CD4-positive, alpha-beta T cell treated with Interleukin-1 beta for 1 hour (primary cell): ENCODE measurements at places on chromosomes 4 and X.

DNA sequence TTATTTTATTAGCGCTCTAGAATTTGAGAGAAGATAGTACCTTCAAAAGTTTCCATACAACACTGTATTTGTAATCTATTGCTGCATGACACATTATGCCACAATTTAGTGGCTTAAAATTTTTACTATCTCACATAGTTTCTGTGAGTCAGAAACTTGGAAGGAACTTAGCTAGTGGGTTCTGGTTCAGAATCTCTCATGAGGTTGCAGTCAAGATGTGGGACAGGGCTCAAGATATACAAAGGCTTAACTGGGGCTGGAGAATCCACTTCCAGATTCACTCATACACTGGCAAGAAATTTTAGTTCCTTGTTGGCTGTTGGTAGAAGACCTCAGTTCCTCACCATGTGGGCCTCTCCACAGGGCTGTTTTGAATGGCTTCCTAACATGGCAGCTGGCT is 11.5 kb upstream of the C4orf54 start:
- DNase-seq = no peak

DNA sequence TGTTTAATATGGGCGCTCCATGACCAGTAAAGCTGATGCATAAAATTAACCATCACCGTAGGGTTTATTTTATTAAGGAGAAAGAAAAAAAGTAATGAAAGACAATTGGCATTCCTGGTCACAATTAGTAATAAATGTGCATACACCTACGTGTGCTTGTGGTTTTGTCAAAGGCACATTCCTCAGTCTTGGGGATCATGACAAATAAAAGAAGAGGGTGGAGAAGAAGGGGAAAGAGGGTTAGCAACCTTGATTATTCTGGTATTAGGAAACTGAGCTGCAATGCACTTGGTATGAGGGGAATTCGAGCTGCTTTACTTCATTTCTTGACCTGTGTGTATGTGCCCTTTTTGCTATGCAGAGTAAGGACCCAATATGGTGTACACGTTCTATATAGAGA is 1798.3 kb upstream of the PCDH7 start:
- no peak for DNase-seq

DNA sequence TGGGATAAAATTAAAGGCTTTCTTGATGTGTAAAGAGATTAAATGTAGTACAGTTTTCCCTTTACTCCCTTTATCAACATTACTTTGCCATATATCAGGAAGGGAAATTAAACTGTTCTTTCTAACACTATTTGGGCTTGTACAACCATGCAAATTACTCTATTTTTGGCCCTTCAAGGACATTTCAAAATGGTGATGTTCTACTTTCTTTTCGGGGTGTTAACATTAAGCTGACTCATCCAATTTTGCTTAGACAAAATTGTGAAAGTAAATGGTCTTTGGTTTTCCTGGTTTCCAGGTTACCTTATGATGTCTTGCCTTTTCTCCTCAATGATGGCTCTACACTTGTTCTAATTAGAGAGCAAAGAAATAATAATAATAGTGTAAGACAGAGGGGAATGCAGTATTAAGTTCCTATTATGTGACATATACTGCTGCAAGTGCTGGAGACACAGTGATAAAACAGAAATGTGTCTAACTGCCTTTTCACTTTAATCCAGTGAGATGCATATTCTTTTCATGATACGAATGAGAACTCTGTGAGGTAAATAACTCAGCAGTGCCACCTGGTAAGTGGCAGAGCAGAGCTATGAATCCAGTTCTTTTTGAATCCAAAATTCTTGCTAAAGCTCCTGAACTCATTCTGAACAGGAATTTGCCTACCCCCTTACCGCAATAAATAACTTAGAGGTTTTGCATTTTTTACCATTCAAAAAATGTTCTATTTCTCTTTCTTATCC is 35.7 kb upstream of the PDE5A start:
- no peak for DNase-seq

- DNase-seq = peak; percentile 16
These were observed 12.4 kb downstream of the YIPF6 start for GRCh38 chrX:68511255-68511654.

DNA sequence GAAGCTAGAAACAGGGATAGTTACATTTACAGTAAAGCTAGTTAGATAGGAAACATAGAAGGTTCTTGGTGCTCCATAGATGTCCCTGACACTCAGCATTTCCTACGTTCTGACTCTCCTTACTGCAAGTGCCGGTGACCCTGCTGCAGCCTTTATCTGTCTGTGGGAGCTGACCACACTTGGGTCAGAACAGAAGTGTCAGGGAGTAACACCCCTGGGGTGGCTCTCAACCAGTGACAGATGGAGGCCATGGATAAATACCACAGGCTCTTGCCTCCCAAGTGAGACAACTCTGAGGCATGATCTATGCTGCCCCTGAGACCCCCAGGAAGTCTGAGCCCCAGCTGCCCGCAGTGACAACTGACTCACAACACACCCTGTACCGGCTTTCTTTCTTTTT is 69.8 kb downstream of the ANXA3 start:
- DNase-seq = no peak

DNA sequence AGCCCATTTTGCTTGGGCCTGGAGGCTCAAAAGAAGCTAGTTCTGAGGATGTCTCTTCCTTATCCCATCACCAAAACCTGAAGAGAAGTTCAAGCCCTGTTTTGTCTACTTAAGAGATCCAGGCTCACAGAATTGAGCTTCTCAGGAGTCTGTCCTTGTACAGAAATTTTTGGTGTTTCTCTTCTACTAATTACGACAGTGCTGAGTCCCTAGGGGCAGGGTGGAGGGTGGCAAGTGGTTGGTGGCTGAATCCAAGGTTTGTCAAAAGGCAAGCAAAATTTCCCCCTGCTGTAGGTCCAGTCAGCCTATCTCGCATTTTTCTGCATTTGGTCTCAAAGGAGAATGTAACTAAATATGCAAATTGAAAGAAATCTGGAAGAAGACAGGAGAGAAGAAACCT is 377.9 kb downstream of the SMARCA1 start:
- no peak for DNase-seq

DNA sequence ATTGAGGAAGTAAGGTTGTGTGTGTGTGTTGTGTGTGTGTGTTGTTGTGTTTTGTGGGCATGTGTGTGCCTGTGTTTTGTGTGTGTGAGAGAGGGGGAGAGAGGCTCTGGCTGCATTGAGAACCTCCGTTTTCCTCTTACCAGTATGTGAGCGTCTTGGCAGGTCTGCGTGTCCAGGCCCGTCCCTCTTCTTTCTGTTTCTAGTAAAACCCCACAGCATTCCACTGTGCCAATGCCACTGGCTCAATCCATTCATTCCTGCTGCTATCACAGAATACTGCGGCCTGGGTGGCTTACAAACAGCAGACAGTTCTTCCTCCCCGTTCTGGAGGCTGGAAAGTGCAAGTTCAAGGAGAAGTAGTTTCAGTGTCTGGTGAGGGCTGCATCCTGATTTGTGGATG is 15.5 kb upstream of the HTRA3 start:
- DNase-seq = no peak

- no peak for DNase-seq
These were observed 374.2 kb upstream of the F9 start for GRCh38 chrX:139156356-139156755.

DNA sequence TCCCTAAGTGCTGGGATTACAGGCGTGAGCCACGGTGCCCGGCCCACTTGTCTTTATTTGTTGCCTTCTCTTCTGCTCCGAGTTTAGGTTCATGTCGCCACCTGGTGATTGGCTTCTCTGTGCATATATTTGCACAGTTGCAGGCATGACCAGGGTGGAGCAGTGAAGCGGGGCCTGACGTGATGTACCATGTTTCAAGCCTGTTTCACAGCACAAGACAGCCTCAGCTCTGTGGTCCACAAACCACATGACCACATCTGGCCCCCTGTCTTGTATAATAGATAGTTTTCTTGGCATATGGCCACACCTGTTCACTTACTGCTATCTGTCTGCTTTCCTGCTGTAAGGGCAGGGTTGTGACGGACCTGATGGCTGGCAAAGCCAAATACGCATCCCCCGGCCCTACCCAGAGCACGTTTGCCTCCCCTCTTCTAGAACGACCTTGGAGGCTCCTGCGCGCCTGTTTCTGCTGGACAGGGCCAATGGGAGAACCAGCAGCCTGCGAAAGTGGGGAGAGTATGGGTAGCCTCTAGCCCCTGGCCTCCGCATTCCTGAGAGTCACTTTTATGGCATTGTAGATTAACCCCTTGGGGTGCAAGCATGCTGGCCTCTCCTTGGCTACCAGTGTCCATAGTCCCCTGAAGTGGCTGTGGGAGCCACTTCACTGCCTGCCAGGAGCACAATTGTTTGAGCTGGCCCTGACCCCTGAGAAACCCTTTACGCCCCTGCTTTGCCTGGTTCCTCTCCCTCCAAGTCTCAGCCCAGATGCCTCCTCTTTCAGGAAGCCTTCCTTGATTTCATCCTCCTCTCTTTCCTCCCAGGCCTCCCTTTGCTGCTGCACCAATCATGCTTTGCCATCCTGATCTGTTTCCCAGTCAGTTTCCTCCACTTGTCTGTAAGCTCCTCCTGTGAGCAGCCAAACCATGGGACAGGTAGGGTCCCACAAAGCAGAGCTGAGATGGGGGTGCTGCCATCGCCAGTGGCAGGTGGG is 6.0 kb upstream of the SH3TC1 start:
- DNase-seq = peak; percentile 66

GRCh38 chr4:53716011-53716410 is 124.7 kb upstream of the LNX1 start:
- no peak for DNase-seq

- peak; percentile 87 for DNase-seq
These were observed 46.9 kb upstream of the RHOH start for GRCh38 chr4:40149960-40150385.

DNA sequence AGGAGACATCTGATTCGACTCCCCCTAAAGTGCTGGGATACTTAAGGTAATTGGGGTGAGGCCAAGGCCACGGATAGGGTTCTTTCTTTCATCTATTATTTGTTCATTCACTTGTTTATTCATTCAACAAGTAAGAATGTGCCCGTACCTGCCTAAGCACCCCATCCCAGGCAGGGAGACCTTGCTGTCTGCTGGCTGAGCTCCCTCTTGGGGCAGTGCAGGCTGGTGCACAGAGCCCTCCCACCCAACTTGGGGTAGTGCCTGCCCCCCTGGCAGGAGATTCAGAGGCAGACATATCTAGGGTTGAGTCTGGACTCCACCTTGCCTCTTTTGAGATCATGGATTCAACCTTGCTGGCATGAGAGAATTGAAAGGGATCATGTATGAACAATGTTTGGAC is 95.7 kb downstream of the DRD5 start:
- DNase-seq = no peak

DNA sequence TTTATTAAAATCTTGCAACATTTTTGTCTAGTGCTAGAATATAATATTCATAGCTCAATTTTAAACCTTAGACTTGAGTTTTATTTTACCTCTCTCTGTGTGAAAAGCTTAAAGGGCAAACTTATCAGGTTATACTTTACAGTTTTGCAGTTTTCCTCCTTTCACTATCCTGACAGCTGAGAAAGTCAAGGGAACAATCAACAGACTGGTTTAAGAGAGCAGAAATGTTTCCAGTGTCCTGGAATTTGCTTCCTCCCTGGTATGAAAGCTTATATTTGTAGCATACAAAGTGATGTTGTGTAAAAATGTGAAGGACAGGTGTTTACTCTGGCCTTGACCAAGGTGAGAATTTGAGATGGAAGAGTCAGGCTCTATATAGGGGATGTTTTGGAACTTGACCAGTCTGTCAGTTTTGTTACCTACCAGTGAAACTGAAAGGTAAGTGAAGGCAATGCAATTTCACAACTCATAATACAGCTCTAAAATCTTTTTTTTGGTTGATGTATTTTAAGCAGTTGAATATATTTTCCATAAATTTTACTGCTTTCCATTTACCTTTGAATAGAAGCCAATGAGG is 64.6 kb downstream of the FHIP1A start:
- no peak for DNase-seq

- DNase-seq = no peak
These were observed 34.5 kb downstream of the MGAT4D start for GRCh38 chr4:140463614-140464013.

GRCh38 chr4:107888237-107888636 is 43.1 kb upstream of the CYP2U1 start:
- no peak for DNase-seq

DNA sequence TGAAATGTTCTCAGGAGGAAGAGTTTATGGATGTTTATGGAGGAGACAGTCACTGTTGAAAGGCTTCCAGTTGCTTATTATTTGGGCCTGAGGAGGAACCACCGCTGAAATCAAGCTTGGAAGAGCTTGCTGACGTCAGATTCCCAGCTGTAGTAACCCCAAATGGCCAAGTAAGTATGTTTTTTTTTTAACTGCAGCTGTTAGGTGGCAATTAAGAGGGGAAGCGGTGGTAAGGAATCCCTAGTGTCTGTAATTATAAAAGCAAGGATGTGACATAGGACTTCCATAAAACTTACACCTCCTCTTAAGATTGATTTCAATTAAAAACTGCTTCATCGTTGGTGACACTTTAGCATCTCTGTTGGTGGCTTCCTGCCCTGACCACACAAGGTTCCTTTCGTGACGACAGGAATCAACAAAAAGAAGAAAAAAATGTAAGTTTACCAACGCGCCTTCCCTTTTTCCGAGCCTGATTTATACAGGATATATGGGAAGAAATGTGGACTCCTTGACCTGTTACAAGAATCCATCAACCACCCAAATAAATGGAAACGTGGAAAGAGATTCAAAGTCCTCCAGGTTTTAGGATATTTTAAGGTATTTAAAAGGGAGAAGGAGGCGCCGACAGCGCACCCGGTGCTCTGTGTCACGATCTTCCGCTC is 884 bp downstream of the RELL1 start:
- peak; percentile 71 for DNase-seq

- DNase-seq = no peak
These were observed 51.7 kb downstream of the ARFIP1 start for GRCh38 chr4:152831416-152831815.

- peak; percentile 11 for DNase-seq
These were observed 153.2 kb upstream of the RPL34 start for GRCh38 chr4:108466936-108467902.

DNA sequence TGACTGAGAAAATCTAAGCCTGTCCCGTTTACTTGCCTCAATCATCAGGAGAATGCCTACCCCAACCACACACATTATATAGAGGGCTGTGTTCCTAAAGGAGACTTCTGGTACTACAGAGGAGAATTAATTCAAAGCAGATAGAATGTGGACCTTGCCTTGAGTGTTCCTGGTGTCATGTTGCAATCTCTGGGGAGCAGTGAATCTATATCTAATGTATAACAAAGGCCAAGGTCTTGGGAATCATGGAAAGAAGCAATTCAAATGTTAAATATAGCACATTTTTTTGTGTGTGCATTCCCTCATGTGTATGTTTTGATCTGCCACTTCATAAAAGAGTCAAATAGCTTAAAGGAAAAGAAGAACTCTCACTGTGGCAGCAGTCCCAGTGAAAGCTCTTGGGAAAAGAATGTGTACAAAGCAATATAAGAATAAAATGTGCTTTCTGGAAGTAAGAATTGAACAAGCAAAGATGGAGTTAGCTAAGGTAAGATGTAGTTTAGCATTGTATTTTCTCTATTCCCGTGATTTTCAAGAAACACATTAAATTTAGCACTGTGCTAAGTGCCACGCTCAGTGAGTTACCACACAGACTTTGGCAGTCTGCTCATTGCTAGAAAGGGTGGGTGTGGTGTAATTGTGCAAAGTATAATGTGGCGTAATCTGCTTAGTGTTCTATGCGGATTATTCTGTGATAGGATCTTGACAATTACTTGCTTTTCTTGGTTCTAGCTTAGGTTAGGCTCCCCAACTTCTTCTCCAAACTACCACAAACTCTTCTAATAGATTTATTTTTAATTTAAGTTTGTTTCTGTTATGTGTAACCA is 13.7 kb downstream of the ADH6 start:
- DNase-seq = no peak
